ENCODE measurements at places on chromosomes 5 and 9. TPM values are rescaled to one million over a fixed set of nuclear protein-coding genes. Genes with fewer than 3 reads are reported as not detected.
A peak's percentile ranks its signal among the peaks of the same experiment; 100 is the strongest.

The ARSI gene
- not detected for total RNA-seq

The FBLL1 gene
- 0.31 TPM for total RNA-seq

The TSLP gene
- not detected for total RNA-seq

The SLC6A18 gene
- total RNA-seq: not detected

The PROB1 gene
- total RNA-seq: 0.37 TPM

The PCDHGC4 gene
- 1.1 TPM for total RNA-seq

GRCh38 chr5:68533051-68533450, 317.5 kb downstream of the PIK3R1 start:
- no peaks in the 10 kb centered on the region for H3K36me3 ChIP-seq
- no peak overlapping the region for H3K27ac ChIP-seq
- no peaks in the 10 kb centered on the region for H3K27me3 ChIP-seq
- no peak overlapping the region for H3K4me3 ChIP-seq
- peaks cover 15% of the 10 kb centered on the region for H3K4me1 ChIP-seq
- DNase-seq: no peak

DNA sequence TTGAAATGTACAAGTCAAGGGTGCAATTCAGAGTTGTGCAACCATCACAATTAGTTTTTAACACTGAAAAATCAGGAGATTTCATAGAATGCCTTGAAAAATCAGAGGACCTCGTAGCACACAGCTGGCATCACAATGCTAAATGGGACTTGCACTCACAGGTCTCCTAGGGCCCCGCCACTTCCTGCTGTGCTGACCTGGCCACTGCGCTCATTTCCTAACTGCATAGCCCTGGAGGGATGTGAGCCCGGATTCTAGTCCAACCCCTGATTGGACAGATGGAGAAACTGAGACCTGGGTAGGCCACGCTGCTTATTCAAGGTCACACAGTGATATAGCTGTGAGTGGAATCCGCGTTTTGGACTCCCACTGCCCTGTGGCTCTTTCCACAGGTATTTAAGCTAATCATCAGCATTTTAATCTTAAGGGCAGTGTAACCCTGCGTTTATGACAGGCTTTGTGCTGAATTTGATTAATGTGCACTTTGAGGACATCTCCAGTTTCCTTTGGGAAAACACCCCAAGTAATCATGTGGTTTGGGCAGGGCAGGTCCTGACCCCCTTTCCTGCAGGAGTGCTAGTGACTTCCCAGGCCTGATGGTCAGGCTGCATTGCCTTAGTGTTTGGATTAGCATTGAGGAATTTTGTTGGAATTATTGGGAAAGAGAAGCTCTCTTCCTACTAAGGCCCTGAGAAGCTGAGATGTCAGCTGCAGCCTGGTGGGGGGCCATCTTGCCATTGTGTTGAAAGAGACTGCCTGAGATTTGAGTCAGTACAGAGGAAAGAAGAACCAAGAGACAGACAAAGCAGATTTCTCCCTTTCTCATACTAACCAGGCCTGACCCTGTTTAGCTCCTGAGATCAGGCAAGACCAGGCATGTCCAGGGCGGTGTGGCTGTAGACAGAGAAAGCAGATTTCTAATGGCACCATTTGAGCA, 36.2 kb downstream of the STC2 start:
- H3K4me3 ChIP-seq: no peak overlapping the region
- no peaks in the 10 kb centered on the region for H3K4me1 ChIP-seq
- H3K36me3 ChIP-seq: no peaks in the 10 kb centered on the region

DNA sequence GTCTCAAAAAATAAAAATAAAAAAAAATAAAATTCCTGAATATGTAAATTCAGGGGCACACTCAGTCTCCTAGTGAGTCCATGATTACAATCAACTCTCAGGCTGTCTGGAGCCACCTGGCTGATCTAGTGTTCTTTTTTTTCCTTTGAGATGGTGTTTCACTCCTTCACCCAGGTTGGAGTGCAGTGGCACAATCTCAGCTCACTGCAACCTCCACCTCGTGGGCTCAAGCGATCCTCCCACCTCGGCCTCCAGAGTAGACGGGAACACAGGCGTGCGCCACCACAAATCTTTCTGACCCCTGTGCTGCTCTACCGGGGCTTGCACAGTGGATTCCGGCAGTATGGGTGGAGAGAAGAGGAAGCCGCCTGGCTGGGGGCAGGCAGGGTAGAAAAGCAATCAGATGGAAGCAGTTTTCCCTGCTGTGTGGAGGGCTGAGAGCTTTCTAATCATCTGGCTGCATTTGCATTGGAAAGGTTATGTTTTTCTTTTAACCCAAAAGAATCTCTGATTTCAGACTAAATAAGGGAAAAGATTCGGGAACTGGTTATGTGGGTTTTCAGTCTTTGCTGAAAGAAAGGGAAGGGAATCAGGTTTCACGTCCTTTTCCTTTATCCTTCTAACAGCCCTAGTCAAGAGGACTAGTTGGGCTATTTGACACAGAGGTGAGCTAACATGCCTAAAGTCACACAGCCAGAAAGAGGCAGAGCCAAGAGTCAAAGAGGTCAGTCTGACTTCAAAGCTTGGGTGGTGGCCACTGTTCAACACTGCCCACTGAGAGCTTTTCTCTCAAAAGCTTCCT, 26.3 kb upstream of the CORO2A start:
- no peak for DNase-seq
- no peaks in the 10 kb centered on the region for H3K4me1 ChIP-seq
- H3K27me3 ChIP-seq: no peaks in the 10 kb centered on the region
- no peak overlapping the region for H3K4me3 ChIP-seq
- H3K36me3 ChIP-seq: no peaks in the 10 kb centered on the region
- no peak overlapping the region for H3K27ac ChIP-seq

DNA sequence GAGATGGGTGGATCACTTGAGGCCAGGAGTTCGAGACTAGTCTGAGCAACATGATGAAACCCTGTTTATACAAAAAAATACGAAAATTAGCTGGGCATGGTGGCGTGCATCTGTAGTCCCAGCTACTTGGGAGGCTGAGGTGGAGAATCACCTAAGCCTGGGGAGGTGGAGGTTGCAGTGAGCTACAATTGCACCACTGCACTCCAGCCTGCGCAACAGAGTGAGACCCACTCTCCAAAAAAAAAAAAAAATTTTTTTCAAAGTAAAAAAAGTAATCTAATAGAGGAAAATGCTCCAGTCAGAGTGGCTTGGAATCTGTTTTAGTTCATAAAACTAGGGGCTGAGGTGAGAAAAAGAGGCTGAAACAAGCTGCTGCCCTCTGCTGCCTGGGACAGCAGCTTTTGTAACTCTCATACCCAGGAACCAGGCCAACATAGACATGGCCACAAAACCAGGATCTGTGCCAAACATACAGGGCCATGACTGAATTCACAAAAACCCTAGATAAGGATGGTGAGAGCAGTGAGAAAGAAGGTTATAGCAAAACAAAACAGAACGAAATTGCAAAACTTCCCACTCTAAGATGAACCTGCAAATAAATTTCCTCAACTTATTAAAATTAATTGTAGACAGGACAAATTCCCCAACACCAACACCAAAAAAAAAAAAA, 13.1 kb upstream of the DCAF12 start:
- H3K4me1 ChIP-seq: no peaks in the 10 kb centered on the region
- H3K27ac ChIP-seq: no peak overlapping the region
- no peaks in the 10 kb centered on the region for H3K27me3 ChIP-seq
- DNase-seq: no peak
- H3K36me3 ChIP-seq: no peaks in the 10 kb centered on the region
- H3K4me3 ChIP-seq: no peak overlapping the region

GRCh38 chr9:18666348-18666747, 192.4 kb downstream of the ADAMTSL1 start:
- no peaks in the 10 kb centered on the region for H3K4me1 ChIP-seq
- no peak overlapping the region for H3K27ac ChIP-seq
- H3K27me3 ChIP-seq: no peaks in the 10 kb centered on the region
- no peak for DNase-seq
- H3K36me3 ChIP-seq: no peaks in the 10 kb centered on the region
- no peak overlapping the region for H3K4me3 ChIP-seq

- no peaks in the 10 kb centered on the region for H3K4me1 ChIP-seq
- DNase-seq: no peak
- H3K36me3 ChIP-seq: no peaks in the 10 kb centered on the region
- no peaks in the 10 kb centered on the region for H3K27me3 ChIP-seq
- H3K4me3 ChIP-seq: no peak overlapping the region
Measured at GRCh38 chr5:54861212-54861894, 124.0 kb downstream of the ESM1 start.

- H3K36me3 ChIP-seq: no peaks in the 10 kb centered on the region
- H3K4me3 ChIP-seq: no peak overlapping the region
- no peak overlapping the region for H3K27ac ChIP-seq
- no peak for DNase-seq
- H3K4me1 ChIP-seq: no peaks in the 10 kb centered on the region
Measured at GRCh38 chr5:127296321-127296720, 5.7 kb downstream of the MEGF10 start.

- no peak overlapping the region for H3K4me3 ChIP-seq
- H3K36me3 ChIP-seq: no peaks in the 10 kb centered on the region
- no peaks in the 10 kb centered on the region for H3K27me3 ChIP-seq
- no peaks in the 10 kb centered on the region for H3K4me1 ChIP-seq
- no peak overlapping the region for H3K27ac ChIP-seq
Measured at GRCh38 chr5:141494761-141495452, 6.0 kb downstream of the PCDHGC5 start.

- no peak for DNase-seq
- no peak overlapping the region for H3K27ac ChIP-seq
- no peaks in the 10 kb centered on the region for H3K4me1 ChIP-seq
- no peak overlapping the region for H3K4me3 ChIP-seq
- peaks cover 15% of the 10 kb centered on the region for H3K27me3 ChIP-seq
Measured at GRCh38 chr5:2207416-2208238, 324.9 kb upstream of the IRX4 start.

- H3K4me1 ChIP-seq: no peaks in the 10 kb centered on the region
- H3K27me3 ChIP-seq: no peaks in the 10 kb centered on the region
- H3K4me3 ChIP-seq: no peak overlapping the region
- H3K27ac ChIP-seq: no peak overlapping the region
- no peak for DNase-seq
- H3K36me3 ChIP-seq: no peaks in the 10 kb centered on the region
Measured at GRCh38 chr5:160432196-160432595, 10.5 kb downstream of the PTTG1 start.

DNA sequence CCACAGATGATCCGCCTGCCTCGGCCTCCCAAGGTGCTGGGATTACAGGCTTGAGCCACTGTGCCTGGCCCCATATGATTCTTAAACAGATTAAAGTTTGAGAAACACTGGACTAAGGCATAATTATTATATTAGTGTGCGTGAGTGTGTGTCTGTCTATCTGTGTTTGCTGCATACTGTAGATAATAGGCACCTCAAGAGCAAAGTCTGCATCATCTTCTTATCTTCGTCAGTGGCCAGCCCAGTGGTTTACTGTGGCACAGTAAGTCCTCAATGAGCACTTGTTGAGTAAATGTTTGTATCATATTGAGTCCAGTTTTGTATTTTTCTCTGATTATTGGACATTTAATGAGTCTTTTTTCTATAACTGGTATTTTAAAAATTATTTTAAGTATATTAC, 81.7 kb downstream of the ITGA1 start:
- H3K27ac ChIP-seq: no peak overlapping the region
- no peak for DNase-seq
- no peaks in the 10 kb centered on the region for H3K4me1 ChIP-seq
- no peaks in the 10 kb centered on the region for H3K36me3 ChIP-seq
- H3K27me3 ChIP-seq: no peaks in the 10 kb centered on the region

- H3K27me3 ChIP-seq: no peaks in the 10 kb centered on the region
- H3K27ac ChIP-seq: no peak overlapping the region
- no peaks in the 10 kb centered on the region for H3K36me3 ChIP-seq
- no peak for DNase-seq
- no peak overlapping the region for H3K4me3 ChIP-seq
Measured at GRCh38 chr9:130766927-130767307, 68.1 kb upstream of the ABL1 start.

DNA sequence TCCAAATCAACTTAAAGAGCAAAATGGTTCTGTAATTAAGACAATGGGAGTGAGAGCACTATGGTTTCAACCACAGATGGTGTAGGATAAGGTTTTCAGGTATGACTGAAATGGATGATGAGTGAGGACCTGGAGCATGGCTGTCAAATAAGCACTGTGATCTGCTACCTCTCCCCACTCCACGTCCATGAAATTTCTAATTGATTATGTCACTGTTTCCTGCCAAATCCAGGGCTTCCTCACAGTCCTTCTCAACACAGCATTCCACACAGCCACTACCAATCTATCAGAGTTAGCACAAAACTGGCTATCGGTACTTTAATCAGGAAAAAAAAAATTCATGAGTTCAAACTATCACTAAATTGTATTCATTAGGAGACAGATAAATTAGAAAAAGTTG, 420.4 kb upstream of the WWC1 start:
- no peak overlapping the region for H3K4me3 ChIP-seq
- H3K27me3 ChIP-seq: no peaks in the 10 kb centered on the region
- H3K4me1 ChIP-seq: no peaks in the 10 kb centered on the region
- DNase-seq: no peak
- no peaks in the 10 kb centered on the region for H3K36me3 ChIP-seq
- no peak overlapping the region for H3K27ac ChIP-seq

DNA sequence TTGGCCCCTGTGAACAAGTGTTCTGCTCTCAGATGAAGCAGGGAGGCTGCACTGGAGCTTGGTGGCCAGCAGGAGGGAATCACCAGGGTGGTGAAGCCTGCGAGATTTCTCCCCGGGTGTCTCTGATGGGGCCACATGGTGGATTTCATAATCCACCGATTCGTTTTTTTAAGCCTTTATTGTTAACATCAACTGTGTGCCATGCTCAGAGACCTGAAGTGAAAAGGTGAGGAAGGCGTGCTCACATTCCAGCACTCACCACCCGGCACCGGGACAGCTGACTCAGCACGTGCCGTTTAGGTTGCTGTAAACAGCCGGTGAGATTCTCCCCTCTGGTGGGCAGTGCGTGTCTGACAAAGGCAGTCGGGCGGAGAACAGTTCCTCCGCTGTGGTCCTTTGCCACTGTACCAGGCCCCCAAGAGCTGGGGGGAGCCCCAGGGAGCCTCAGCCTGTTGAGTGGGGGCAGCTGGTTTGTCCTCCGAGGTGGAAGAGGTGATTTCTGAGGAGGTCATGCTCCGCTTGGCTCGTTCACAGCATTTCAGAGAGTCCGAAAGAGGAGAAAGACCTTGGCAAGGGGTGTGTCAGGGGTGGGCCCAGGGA, 12.7 kb upstream of the AHRR start:
- no peak overlapping the region for H3K27ac ChIP-seq
- no peak for DNase-seq
- no peaks in the 10 kb centered on the region for H3K27me3 ChIP-seq

- no peak overlapping the region for H3K4me3 ChIP-seq
- peaks cover 4% of the 10 kb centered on the region for H3K4me1 ChIP-seq
- H3K27ac ChIP-seq: peak overlapping the region; percentile 17
- peak; percentile 62 for DNase-seq
- H3K27me3 ChIP-seq: no peaks in the 10 kb centered on the region
- no peaks in the 10 kb centered on the region for H3K36me3 ChIP-seq
Measured at GRCh38 chr9:89435071-89435823, 62.7 kb downstream of the SEMA4D start.
